ENCODE measurements at places on chromosomes 3 and 15.
A peak's percentile ranks its signal among the peaks of the same experiment; 100 is the strongest.

DNA sequence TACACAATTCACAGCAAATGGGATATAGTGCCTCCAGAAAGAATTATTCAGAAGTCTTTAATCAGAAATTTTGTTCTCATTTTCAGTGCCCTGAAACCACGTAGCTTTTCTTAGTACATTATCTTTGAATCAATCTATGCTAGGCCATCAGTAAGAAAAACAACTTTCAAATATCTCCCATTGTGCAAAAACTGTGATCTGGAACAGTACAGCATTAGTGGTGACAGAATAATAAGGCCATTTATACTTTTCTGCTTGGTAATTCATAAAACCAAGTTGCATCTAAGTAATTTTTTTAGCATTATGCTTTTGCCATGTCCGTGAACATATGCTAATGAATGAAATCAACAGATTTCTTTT lies 35.4 kb upstream of the ZNF385D start:
- DNase-seq, result no peak
- H3K27me3 ChIP-seq, result no peaks in the 10 kb centered on the region
- peaks cover 50% of the 10 kb centered on the region for H3K4me1 ChIP-seq
- H3K4me3 ChIP-seq, result no peak overlapping the region

DNA sequence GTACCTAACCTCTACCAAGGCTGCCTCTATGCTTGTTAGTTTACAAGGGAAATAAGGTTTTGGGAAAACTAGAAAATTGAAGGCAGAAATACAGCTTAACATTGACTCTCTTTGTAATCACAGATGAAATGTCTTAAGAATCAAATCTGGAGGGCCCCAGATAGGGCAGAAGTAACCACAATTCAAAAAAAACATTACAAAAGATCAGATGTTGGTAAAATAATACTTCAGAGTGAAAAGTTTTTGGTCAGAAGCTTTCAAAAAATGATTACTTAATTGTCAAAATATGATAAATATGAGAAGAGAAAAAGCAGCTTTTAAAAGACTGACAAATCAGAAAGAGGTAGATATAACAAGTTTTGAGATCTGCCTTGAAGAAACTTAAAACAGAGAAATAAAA lies 425.1 kb upstream of the NECTIN3 start:
- no peak overlapping the region for H3K27ac ChIP-seq
- no peak for DNase-seq
- no peak overlapping the region for H3K4me3 ChIP-seq
- H3K36me3 ChIP-seq, result no peaks in the 10 kb centered on the region
- H3K4me1 ChIP-seq, result no peaks in the 10 kb centered on the region

- H3K27me3 ChIP-seq, result no peaks in the 10 kb centered on the region
- H3K4me3 ChIP-seq, result no peak overlapping the region
- no peaks in the 10 kb centered on the region for H3K36me3 ChIP-seq
- H3K27ac ChIP-seq, result peak overlapping the region; percentile 67
Observed at GRCh38 chr3:188855675-188856074, 316.1 kb upstream of the TPRG1 start.

DNA sequence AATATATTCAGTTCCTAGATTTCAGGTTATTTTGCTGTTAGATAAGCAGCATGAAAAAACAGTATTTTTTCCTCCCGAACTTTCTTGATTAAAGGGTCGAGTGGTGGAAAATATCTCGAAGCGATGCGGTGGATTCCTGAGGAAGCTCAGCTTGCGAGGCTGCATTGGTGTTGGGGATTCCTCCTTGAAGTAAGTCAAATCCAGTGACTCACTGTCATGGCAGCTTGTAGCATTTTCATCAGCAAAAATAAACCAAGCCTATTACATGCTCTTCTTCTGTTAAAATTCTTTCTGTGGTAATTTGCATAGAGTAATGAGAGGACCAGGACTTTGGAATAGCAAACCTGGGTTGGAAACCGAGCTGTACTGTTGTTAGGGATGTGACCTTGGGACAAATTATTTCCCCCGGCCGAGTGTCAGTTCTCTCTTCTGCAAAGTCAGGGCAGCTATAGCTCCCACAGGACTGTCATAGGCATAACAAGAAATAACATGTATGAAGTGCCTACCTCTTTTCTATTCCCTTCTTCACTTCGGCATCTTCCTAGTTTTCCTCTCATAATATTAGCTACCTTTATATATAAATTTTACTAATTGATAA lies 75.6 kb downstream of the UBP1 start:
- DNase-seq, result no peak
- no peak overlapping the region for H3K27ac ChIP-seq
- H3K4me3 ChIP-seq, result no peak overlapping the region
- no peaks in the 10 kb centered on the region for H3K27me3 ChIP-seq
- H3K4me1 ChIP-seq, result peaks cover 7% of the 10 kb centered on the region

DNA sequence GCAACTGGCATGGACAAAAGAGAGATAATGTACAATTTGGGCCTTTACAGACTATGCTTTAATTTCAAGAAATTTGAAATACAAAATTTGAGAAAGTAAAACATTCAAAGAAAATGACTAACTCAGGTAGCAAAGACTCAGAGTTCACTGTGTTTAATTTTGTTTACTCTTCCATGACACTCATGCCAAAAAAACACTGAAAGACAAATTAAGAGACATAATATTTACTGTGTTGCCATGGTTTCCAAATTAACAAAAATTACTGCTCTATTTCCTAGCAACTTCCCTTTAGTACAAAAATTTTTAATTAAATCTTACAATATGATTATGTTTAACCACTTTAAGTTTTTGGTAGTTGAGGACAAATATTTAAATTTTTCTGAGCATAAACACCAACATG lies 29.6 kb downstream of the LRRFIP2 start:
- H3K27me3 ChIP-seq, result no peaks in the 10 kb centered on the region
- H3K4me1 ChIP-seq, result peaks cover 96% of the 10 kb centered on the region
- no peak for DNase-seq
- no peak overlapping the region for H3K4me3 ChIP-seq
- H3K27ac ChIP-seq, result peak overlapping the region; percentile 45

DNA sequence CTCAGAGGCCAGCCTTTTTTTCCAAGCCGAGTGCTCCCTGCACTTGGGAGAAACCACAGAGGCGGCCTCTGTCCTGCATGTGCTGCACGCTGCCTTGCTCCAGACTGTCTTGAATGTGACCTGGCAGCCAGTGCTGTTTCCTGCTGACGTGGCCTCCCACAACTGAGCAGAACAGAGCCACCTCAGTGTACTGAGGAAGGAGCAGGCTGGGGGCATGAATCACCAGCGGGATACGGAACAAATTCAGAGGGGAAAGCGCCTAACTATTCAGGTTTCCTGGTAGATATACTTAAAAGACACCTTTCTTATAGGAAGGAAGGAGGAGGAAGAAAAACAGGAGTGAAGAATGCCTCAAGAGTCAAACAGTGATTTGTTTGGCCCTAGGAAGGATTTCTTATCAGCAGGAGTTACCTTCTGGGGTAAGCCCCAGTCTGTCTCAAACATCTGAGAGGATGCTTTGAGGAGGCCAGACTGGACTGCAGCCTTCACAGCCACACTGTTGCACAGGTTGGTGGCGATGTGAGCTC lies 114.0 kb downstream of the FNDC3B start:
- DNase-seq, result peak; percentile 88
- peak overlapping the region; percentile 18 for H3K4me3 ChIP-seq
- peak overlapping the region; percentile 89 for H3K27ac ChIP-seq
- no peaks in the 10 kb centered on the region for H3K27me3 ChIP-seq
- peaks cover 70% of the 10 kb centered on the region for H3K4me1 ChIP-seq

- no peaks in the 10 kb centered on the region for H3K27me3 ChIP-seq
- H3K4me1 ChIP-seq, result no peaks in the 10 kb centered on the region
- H3K4me3 ChIP-seq, result no peak overlapping the region
- DNase-seq, result no peak
- H3K36me3 ChIP-seq, result no peaks in the 10 kb centered on the region
Observed at GRCh38 chr3:196134691-196135090, 52.8 kb upstream of the TFRC start.

GRCh38 chr3:149848238-149848637 lies 35.2 kb downstream of the RNF13 start:
- no peak overlapping the region for H3K4me3 ChIP-seq
- no peaks in the 10 kb centered on the region for H3K27me3 ChIP-seq
- no peak overlapping the region for H3K27ac ChIP-seq

GRCh38 chr3:77381431-77381830 lies 341.5 kb downstream of the ROBO2 start:
- H3K27me3 ChIP-seq, result no peaks in the 10 kb centered on the region
- no peaks in the 10 kb centered on the region for H3K36me3 ChIP-seq
- no peak for DNase-seq
- H3K4me3 ChIP-seq, result no peak overlapping the region
- H3K27ac ChIP-seq, result no peak overlapping the region

GRCh38 chr3:66500576-66501482 lies at the start of gene LRIG1:
TSS of gene LRIG1 (minus strand) at chr3:66501022. CDS start at chr3:66500407, 615 bp downstream.
- H3K4me1 ChIP-seq, result peaks cover 62% of the 10 kb centered on the region
- peak within 1 kb of the TSS; percentile 96 for H3K27ac ChIP-seq
- no peaks in the 10 kb centered on the region for H3K36me3 ChIP-seq
- H3K4me3 ChIP-seq, result peak within 1 kb of the TSS; percentile 93

DNA sequence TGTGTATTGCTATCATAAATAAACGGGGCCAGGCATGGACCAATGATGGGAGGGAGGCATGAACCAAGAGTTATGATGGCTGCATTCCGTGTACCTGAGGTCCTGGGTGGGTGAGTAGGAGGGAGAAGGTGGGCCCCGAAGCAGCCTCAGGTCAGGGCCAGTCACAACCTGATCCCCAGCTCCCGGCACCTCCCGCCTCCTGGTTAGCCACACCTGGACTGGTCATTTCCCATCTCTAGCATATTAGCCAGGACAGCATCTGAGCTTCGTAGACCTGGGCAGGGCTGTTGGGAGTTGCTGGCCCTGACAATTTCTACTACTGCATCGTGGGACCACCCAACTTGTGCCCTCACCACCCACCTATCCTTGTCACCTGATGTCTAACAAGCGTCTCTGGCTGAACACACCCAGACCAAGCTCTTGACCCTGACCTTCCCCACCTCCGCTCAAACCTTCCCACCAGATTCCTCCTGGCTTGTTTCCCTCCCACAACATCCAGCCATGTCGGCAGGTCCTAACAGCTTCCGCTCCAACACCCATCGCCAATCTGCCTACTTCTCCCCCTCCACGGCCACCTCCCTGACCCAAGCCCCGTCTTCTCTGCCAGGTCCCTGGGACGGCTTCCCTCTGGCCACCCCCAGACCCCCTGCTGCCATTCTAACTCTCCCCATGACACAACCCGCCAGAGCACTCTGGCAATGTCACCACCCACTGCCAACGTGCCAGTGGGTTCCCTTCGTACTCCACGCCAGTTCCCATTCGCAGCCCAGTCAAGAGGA lies 133.8 kb upstream of the IQSEC1 start:
- H3K4me1 ChIP-seq, result no peaks in the 10 kb centered on the region
- no peaks in the 10 kb centered on the region for H3K36me3 ChIP-seq
- peaks cover 80% of the 10 kb centered on the region for H3K27me3 ChIP-seq
- H3K4me3 ChIP-seq, result no peak overlapping the region
- no peak overlapping the region for H3K27ac ChIP-seq

DNA sequence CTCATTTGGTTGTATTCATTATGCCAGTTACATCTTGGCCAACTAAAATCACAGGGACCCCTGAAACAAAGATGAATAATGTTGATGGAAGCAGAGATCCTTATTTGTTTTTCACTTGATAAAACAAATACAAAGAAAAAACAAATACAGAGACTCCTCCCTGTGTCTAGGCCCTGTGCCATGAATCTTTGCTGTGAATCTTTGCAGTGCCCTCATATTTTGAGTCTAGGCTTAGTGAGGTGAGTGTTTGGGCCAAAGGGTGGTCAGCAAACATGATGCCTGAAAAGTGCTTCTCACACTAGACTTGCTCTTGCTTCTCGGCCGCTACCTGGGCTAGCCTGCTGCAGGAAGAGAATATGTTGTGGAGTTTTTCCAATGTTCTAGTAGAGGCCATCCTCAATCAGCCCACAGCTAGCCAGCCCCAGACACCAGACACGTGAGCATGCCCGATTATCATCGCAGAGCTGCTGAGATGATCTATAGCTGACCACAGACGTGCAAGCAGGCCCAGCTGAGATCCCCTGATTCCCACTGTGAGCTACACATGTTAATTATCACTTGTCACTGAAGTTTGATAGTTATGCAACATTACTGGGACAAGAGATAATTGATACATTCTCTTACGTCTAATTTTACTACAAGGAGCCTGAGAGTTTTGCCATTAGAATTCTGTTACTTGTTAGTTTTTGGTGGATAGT lies 191.4 kb downstream of the THRB start:
- peaks cover 34% of the 10 kb centered on the region for H3K4me1 ChIP-seq
- no peaks in the 10 kb centered on the region for H3K27me3 ChIP-seq
- no peak overlapping the region for H3K4me3 ChIP-seq
- H3K27ac ChIP-seq, result no peak overlapping the region
- no peaks in the 10 kb centered on the region for H3K36me3 ChIP-seq

DNA sequence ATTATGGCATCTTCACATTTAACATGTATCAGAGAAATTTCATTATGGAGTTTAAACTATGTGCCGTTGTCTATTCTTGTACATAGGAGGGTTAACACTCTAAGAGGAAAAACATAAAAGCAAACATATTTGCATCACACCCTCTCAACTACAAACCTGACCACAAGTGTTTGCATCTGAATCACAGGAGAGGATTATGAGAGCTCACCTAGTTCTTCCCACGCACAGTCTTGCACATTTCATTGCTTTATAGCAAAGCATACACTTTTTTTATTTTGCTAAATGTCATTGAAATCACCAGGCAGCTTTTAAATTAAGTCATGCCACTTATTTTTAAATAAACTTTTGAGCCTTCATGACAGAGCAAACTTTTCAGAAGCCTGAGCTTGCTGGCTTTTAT lies 12.5 kb downstream of the TRAT1 start:
- no peak overlapping the region for H3K27ac ChIP-seq
- no peaks in the 10 kb centered on the region for H3K4me1 ChIP-seq
- no peak for DNase-seq
- no peaks in the 10 kb centered on the region for H3K36me3 ChIP-seq
- H3K27me3 ChIP-seq, result peaks cover 5% of the 10 kb centered on the region
- H3K4me3 ChIP-seq, result no peak overlapping the region

- DNase-seq, result no peak
- no peaks in the 10 kb centered on the region for H3K4me1 ChIP-seq
- no peak overlapping the region for H3K27ac ChIP-seq
- H3K36me3 ChIP-seq, result no peaks in the 10 kb centered on the region
Observed at GRCh38 chr3:78970656-78971055, 797.1 kb downstream of the ROBO1 start.

DNA sequence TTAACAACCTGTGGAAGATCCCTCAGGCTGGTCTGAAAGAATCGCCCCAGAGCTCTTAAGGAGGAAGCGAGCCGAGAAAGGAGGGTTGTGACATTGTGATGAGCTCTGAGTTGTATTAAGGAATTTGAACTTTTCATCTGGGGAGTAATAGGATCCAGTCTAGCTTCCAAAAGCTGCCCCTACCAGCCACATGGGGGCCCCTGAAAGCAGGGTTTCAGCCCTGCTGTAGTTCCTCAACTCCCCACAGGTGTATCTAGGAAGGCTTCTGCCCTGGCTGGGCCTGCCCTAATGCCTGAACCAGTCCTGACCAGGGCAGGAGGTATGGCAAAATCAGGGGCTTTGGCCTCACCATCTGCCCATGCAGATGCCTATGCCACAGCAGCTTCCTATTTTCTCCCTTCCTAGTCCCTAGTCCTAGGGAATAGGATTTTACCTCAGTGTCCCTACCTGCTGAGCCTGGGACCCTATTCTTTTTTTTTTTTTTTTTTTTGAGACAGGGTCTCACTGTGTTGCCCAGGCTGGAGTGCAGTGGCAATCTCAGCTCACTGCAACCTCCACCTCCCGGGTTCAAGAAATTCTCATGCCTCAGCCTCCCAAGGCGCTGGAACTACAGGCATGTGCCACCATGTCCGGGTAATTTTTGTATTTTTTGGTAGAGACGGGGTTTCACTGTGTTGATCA lies 5.0 kb upstream of the AP3S2 start:
- H3K36me3 ChIP-seq, result peaks cover 22% of the 10 kb centered on the region
- no peak for DNase-seq
- no peaks in the 10 kb centered on the region for H3K27me3 ChIP-seq
- H3K4me3 ChIP-seq, result no peak overlapping the region
- no peak overlapping the region for H3K27ac ChIP-seq

Measured in left ventricle myocardium inferior (tissue), 1 donor.